ENCODE measurements at places on chromosomes 11 and 22. TPM values are rescaled to one million over a fixed set of nuclear protein-coding genes. Genes with fewer than 3 reads are reported as not detected.

The H19 gene
- total RNA-seq = 19.9 TPM

The KBTBD3 gene
- 1.9 TPM for total RNA-seq

The CCDC73 gene
- not detected for total RNA-seq

The VSIG10L2 gene
- total RNA-seq = not detected

The RPS19BP1 gene
- total RNA-seq = 293 TPM

The PLAAT2 gene
- not detected for total RNA-seq

The NUP160 gene
- total RNA-seq = 61.9 TPM

The TP53AIP1 gene
- total RNA-seq = not detected

DNA sequence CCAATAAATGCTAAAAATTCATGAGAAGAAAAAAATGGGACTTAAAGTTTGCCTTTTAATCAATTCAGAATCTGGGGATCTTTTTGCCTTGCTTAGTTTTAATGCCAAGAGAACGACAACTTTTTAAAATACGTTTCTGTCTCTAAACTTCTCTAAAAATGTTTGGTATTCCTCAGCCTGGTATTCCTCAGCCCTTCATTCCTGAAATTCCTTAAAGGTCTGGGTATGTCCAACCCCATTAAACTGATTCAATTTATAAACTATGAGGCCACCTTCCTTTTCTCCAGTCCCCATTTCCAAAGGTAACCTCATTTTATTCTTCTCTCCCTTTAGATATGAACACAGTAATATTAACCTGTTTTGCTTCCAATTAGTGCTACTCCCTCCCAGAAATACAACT is 16.6 kb downstream of the POLA2 start:
- DNase-seq = no peak

- DNase-seq = no peak
Measured at GRCh38 chr11:12981676-12982522, 27.2 kb upstream of the RASSF10 start.

DNA sequence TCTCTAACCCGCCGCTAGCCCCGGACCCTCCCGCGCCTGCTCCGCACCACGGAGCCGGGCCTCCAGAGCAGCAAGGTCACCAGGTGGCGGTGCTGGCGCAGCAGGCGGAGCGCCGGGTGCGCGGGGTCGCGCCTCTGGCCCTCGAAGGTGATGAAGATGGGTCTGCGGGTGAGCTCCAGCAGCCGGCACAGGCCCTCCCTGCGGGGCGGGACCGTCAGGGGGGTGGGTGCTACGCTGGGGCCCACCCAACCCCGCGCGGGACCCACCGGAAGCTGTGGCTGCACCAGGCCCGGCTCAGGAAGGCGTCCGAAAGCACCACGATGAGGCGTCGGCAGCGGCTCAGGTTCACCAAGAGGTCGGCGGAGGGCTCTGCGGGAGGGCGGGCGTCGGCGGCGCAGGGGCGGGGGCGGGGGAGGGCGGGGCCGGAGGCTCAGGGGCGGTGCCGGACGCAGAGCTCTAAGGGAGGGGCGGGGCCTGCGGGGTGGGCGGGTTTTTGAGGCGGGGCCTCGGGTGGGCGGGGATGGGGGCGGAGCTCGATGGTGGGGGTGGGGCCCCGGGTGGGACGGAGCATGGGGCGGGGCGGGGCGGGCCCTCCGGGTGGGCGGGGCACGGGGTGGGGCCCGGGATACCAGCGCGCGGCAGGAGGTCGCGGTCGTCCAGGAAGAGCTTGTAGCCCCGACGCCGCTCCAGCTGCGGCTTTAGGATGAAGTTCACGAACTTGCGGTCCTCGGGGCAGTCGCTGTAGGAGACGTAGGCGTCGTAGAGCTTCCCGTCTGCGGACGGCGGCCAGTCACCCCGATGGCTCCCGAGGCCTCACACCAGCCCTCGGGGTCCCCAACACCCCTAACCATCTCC is 7.8 kb downstream of the SIGIRR start:
- no peak for DNase-seq

DNA sequence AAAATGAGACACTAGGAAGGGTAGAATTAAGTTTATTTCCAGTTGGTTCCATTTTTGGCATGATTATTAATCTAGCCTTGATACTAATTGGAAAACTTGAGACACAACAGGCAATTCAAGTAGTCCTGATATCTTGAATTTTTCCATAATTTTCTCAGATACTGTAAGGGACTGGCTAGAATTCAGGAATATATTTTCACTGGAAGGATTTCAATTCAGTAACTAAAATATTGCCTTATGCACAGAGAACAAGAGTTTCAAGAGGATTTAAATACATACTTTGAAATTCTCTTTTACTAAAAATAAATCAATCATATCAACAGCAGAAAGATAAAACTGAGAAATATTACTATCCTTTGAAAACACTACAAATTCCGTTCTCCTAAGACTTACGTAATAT is 632.9 kb downstream of the LRRC4C start:
- DNase-seq = no peak

- no peak for DNase-seq
Measured at GRCh38 chr22:31977939-31978338, 33.6 kb downstream of the YWHAH start.

- DNase-seq = peak; percentile 36
Measured at GRCh38 chr11:114821621-114822412, 143.5 kb downstream of the NXPE2 start.

DNA sequence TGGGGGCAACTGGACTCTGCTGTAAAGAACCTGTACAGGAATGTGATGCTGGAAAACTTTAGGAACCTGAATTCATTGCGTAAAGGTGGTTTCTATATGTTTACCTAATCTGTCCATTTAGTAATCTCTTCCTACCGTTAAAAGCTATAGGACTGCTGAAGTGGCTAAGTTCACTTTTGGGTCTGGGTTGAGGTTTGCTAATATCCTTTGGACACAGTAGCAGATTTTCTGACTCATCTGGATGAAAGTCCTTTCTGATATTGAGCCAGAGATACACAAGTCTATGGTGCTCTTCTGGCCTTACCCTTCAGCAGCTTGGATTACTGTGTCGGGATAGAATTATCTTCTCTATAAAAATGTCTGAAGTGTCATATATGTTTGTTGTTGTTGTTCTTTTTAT is 16.9 kb downstream of the ZNF215 start:
- no peak for DNase-seq

DNA sequence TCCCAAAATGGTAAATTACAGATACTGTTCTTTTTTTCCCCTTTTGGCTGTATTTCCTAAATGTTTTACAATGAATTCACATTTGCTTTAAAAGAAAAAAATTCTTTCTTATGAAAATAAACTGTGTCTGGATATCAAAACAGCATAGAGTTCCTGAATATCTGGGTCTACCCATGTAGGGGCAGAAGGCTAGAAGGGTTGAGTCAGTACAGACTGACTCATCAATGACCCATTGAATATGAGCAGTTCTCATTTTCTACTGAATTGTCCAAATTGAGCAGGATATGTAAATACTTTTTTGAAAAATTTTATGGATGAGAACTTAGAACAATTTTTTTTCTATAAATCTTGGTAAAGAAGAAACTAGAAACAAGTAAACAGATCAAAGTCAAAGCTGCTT is 16.3 kb upstream of the C11orf87 start:
- no peak for DNase-seq

- DNase-seq = no peak
Measured at GRCh38 chr11:121555121-121555520, 102.4 kb upstream of the SORL1-AS1 start.

- DNase-seq = no peak
Measured at GRCh38 chr11:87353771-87354345, 316.1 kb downstream of the TMEM135 start.

All from G401 (cell line).